ENCODE measurements at places on chromosomes 5 and 9.

DNA sequence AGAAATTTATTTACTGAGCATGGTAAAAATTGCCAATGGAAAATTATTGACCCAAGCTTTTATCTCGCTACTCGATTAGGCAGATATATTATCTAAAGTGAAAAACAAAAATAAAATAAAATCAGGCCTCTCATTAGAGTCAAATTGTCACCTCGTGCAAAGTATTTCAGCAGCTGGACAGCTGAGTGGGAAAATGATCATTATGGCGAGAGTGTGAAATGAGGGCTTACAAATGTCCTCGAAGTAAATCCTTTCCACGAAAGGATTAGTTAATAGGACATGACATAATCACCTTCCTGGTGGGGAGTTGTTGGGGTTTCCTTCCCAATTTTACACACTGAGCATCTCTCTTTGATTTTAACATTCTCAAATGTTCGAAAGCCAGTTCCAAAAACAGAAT is 5.4 kb upstream of the DPYSL3 start:
- DNase-seq, result no peak

DNA sequence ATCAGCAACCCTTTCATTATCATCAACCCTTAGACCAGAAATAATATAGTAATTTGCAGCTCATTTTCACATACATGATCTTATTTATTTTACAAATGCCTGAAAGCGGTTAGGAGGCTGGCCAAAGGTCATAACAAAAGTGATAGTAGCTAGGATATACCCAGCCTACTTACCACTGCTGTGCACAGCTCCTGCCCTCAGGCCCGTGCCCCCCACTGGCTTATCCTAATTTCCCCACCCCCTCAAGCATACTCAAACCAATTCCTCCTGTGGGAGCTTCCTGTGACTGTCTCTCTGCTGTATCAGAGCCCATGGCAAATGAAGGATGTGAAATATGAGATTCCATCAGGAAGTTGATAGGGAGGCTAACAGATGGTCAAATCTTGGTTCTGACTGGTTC is 14.8 kb downstream of the FAM219A start:
- DNase-seq, result no peak

GRCh38 chr5:66882606-66883227 is 286.5 kb downstream of the MAST4 start:
- DNase-seq, result no peak

GRCh38 chr5:176337913-176338312 is 23.7 kb downstream of the KIAA1191 start:
- DNase-seq, result no peak

GRCh38 chr9:133151041-133151440 is 12.7 kb downstream of the GBGT1 start:
- DNase-seq, result no peak

- DNase-seq, result peak; percentile 28
Observed at GRCh38 chr5:149434162-149435014, 55.3 kb upstream of the IL17B start.

GRCh38 chr5:65137631-65138030 is 344.1 kb downstream of the ADAMTS6 start:
- no peak for DNase-seq

- DNase-seq, result no peak
Observed at GRCh38 chr5:5542654-5543053, 120.2 kb downstream of the ICE1 start.

Data from activated naive CD4-positive, alpha-beta T cell (primary cell).